H7 (cell line): ENCODE measurements at places on chromosomes 4 and X.
A peak's percentile ranks its signal among the peaks of the same experiment; 100 is the strongest.

GRCh38 chr4:107453987-107454386, 266.0 kb downstream of the PAPSS1 start:
- no peak for DNase-seq

- DNase-seq, result peak; percentile 26
Observed at GRCh38 chr4:6719611-6720179, 3.7 kb downstream of the BLOC1S4 start.

DNA sequence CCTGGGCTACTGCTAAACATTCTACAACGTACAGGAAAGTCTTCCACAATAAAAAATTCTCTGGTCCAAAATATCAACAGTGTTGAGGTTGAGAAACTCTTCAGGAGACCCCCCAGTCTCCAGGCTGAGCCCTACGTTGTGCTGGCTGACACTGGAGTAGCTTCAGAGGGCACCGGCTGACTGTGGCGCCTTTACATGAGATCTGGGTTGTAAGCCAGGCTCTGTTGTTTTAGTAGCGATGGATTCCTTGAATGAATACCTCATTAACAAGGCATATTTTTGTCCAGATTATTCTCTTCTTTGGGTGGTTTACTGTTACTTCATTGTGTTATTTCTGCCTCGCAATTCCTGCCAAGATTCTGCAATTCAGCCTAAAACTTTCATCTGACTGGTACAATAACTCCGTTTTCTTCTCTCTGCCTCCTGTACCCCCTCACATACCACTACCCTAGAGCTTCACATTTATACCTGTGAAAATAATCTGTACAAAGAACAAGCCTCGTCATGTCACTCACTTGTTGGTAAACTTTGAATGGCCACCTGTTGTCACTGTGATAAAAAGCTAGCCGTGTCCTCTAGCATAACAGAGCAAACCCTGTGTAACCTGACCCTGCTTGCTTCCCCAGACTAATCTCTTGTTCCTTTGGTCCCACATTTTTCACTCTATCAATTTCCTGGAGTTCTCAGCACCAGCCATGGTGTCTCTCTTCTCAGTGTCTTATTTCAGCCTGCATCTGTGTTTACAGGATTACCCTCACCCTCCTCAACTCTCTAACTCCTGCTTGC, 1476.1 kb upstream of the TENM3 start:
- DNase-seq, result no peak

- DNase-seq, result no peak
Observed at GRCh38 chr4:10773010-10773409, 88.4 kb upstream of the CLNK start.

DNA sequence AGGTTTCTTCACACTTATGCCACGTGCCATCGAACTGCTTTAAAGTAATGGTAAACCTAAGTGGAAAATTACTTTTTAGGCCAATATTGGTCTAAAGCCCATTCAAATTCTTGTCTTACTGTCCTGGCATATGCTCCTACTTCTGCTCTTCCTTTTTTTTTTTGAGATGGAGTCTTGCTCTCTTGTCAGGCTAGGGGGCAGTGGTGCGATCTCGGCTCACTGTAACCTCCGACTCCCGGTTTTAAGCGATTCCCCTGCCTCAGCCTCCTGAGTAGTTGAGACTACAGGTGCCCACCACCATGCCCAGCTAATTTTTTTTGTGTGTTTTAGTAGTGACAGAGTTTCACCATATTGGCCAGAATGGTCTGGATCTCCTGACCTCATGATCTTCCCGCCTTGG, 129.0 kb upstream of the TECRL start:
- DNase-seq, result no peak

DNA sequence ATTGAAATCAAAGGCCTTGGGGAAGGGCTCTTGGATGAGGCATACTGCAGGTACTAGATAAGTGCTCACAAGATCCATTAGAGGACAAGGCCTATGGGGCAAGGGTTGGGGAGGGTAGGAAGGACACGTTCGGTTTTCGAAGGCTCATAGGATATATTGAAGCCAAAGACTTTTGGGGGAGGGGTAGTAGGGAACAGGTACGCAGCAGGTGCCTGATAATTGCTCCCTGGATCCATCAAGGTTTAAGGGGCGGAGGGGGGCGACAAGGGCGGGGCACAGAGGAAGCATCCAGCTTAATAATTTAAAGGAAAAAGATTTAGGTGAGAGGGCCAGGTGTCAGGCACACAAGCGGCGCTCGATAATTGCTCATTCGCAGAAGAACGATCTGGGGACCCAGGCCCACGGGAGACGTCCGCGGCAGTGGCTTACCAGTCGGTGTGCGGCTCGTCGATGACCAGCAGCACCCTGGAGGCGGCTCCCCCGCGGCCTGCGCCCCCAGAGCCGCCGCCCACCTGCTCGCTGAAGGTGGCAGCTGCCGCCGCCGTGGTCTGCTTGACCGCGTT, 653 bp downstream of the SYN1 start:
- no peak for DNase-seq

DNA sequence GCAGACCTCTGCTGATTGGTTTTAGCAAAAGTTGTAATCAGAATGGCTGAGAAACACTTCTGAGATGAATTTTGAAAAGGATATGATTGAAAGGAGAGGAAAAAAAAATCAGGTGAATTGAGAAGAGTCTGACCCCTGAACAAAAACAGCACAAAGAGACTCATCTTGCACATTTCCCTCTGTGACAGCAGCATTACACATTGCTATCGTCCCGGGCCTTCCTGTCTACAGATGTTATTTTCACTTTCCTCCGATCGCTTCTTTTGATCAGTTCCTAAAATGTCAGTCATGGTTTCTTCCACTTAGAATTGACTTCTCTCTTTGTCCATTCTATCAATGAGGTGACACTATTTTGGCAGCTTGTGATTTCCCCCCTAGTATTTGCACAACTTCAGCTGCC, 262.6 kb downstream of the GPC3 start:
- DNase-seq, result no peak

GRCh38 chr4:153668647-153669046, 15.4 kb upstream of the TLR2 start:
- no peak for DNase-seq

- no peak for DNase-seq
Observed at GRCh38 chrX:124098089-124098488, 136.6 kb downstream of the STAG2 start.
